ENCODE measurements at places on chromosomes 3 and 15.
A peak's percentile ranks its signal among the peaks of the same experiment; 100 is the strongest.

DNA sequence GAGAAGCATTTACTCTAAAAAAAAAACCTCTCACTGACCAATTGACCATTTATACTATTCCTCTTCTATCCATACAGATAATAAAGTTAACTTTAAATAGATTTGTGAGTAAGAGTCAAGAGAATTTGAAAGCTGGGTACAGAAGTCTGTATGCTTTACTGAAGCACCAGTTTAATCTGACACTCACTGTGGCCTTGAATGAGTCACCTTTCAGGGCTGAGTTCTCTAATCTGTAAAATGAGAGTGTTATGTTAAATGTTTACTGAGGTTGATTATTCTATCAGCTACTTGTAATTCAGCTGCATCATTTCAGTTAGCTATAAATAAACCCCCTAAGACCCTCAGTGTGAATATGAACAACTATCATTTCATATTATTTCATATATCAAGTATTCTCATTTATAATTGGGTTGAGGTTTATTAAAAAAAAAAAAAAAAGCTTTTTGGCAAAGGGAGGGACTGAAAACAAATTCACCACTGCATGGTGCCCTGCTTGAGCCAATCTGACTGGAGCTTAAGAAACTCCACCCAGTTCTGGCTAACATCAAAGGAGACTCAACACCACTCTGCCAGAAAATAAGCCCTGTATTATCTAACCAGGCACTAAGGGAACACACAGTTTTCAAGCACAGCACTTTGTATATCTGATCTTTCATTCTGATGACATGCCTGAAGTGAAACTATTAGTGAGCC, 2.8 kb downstream of the MAP4 start:
- peak; percentile 64 for DNase-seq

GRCh38 chr15:65092911-65093792, 16.6 kb downstream of the KBTBD13 start:
- no peak for DNase-seq

GRCh38 chr3:196631682-196632045, 7.8 kb upstream of the NRROS start:
- no peak for DNase-seq

DNA sequence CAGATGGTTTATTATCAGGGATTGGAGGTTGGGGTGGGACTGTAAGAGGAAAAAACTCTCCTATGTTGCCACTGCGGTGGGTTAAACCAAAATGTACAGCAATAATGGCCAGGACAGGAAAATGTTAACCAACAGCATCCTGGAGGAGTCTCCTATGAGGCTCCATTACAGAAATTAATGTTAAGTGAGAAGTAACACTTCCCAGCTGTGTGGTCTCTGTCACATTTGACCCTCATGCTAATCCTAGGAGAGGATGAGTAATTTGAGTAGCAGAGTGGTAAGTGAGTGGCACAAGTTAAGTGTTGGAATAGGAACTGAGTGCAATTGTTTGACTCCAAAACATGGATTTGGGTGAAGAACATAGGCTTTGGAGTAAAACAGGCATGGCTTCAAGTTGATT, 39.0 kb downstream of the ARHGEF3 start:
- no peak for DNase-seq

GRCh38 chr15:56098195-56098863, 104.9 kb upstream of the NEDD4 start:
- no peak for DNase-seq

DNA sequence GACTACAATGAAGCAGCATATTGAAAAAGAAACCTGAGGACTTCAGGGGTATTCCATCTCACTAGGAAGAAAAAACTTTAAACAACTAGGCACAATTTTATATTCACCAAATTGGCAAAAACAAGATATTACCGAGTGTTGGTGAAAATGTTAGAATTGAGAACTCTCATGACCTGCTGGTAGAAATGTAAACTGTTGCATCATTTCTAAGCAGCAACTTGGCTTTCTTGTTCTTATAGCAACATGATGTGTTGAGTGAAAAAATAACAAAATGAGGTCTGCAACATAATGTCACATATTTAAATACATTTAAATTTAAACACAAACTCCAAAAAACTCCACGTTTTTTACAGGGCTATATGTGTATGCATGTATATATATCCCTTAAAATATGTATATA, 59.0 kb upstream of the SPPL2A start:
- DNase-seq: no peak

GRCh38 chr3:126083511-126083912, 412 bp downstream of the SLC41A3 start:
- DNase-seq: no peak

DNA sequence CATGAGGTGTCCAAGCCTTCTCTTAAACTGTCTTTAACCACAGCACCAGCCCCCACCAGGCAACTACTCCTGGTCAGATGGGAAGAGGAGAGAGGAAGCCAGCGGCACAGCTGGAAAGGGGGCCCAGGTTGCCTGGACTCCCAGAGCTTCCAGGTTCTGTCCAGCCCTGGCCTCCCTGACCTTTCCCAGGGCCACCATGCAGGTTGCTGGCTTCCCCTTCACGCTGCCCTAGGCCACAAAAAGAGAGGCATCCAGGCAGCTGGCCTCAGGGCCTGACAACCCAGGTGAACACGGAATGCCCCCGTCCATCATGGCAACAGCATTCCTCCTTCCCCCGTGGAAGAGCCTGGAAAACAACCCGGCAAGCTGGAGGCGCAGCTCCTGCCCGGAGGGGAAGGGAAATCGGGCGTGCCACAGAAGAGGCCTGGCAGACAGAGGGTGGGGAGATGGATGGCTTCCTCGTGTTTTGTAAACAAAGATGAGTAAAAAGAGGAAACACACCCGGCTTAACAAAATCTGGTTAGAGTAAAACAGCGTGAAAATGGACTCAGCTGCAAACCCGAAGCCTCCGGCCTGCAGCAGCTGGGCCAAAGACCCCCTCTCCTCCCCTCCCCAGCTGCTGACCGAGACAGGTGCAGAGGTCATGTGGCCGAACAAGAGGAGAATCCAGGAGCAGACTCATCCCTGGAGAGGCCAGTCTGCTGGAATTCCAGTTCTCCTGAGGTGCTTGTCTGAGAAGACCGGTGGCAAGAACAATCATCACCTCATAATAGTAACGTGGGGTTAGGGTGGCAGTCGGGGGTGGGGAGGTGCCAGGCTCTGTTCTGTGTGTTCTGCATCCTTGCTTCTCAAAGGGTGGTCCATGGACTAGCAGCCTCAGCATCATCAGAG, 15.5 kb downstream of the BMF start:
- no peak for DNase-seq

DNA sequence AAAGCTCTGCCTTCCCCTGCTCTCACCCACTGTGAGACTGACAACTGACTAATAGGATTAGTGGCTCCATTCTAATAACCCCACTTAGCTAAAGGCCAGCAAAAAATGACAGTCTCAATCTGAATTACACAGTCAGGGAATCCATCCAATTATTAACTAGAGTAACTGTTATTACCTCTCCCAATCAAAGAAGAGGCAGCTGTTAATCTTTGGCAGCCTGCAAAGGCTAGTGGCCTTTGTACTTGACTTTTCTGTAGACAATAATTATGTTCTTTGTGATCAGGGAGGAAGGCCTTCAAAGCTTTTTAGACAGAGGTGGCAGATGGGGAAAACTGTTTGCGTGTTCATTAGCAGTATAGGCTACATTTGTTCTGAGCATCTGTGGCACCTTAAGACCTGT, 177.7 kb downstream of the ISL2 start:
- no peak for DNase-seq

Data from amniotic stem cell (primary cell).